ENCODE measurements at places on chromosomes 3 and 15.

GRCh38 chr3:165466856-165467255, 270.7 kb upstream of the SLITRK3 start:
- DNase-seq, result peak; percentile 50

DNA sequence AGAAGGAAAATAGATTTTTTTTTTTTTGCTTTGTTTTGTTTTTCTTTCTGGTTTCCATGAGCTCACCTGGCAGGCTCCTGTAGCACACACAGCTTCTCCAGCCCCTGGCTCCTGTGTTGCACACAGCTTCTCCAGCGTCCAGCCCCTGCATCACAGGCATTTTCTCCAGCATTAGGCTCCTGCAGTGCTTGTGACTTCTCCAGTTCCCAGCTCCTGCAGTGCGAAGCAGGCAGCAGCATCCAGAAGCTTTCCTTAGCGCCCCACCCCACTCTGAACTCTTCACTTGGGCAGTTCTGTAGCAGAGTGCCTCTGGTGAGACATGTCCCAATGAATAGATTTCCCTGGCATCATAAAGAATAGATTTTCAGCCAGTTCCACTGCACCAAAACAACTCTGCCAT, 5.5 kb upstream of the CCDC39 start:
- DNase-seq, result no peak

DNA sequence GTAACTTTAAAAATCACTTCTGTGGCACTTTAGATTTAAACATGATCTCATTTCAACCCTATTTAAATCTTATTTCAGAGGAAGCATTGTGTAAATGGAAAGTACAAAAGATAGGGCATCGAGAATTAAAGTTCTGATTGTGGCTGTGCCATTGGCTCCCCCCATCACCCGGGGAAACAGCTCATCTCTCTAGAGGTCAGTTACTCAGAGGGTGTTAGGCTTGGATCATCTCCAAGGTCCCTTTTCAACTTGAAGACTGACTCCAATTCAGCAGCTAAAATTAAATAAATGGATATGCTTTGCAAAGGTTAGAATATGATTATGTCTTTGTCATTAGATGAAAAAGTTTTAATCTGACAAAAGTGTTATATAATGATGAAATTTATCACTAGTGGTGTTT, 20.1 kb downstream of the CADM2 start:
- DNase-seq, result no peak

GRCh38 chr15:45454814-45455213, 67.7 kb downstream of the SLC30A4 start:
- peak; percentile 97 for DNase-seq

- peak; percentile 82 for DNase-seq
Measured at GRCh38 chr3:142586803-142587406, 8.4 kb upstream of the ATR start.

DNA sequence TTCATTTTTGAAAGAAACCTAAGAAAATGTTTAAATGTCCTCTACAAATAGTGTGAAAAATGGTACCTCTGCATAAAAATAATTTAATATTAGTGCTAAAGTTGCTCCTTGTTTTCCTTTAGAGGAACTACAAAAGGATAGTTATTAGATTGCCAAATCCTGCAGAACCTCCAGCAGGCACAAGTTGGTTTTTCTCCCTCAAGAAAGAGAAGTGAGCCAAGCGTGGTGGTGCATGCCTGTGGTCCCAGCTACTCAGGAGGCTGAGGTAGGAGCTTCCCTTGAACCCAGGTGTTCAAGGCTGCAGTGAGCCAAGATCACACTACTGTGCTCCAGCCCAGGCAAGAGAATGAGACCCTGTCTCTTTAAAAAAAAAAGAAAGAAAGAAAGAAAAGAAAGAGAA, 85.1 kb upstream of the TSEN2 start:
- no peak for DNase-seq

- no peak for DNase-seq
Measured at GRCh38 chr3:183816681-183817510, 8.5 kb downstream of the MAP6D1 start.

GRCh38 chr15:26945046-26945445, 25.9 kb upstream of the GABRG3 start:
- no peak for DNase-seq

DNA sequence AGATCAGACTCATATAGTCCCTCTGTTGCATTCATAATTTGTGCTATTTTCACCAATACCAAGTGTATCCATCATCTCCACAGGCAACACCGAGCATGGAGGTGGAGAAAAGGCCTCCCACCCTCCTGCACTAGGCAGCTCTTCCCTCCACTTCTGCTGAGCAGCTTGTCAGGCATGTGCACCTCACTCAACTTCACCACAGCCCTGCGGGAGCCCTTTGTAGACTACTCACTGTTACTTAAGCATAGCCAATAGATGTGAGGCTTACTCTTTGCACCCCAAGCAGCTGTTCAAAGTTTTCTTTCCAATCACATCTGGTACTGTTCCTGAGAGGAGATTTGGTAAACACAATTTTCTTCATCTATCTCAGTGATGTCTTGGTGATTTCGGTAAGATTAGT, 16.9 kb upstream of the GUCA1C start:
- peak; percentile 58 for DNase-seq
